Vagina (tissue), 2 donors: ENCODE measurements at places on chromosomes 6 and 20.
A peak's percentile ranks its signal among the peaks of the same experiment; 100 is the strongest.

GRCh38 chr6:72032086-72032485 is 145.7 kb downstream of the RIMS1 start:
- DNase-seq: no peak

GRCh38 chr20:18727032-18727508 is 86.5 kb upstream of the SCP2D1 start:
- DNase-seq: no peak

GRCh38 chr6:53306819-53307347 is 41.9 kb downstream of the ELOVL5 start:
- DNase-seq: no peak

DNA sequence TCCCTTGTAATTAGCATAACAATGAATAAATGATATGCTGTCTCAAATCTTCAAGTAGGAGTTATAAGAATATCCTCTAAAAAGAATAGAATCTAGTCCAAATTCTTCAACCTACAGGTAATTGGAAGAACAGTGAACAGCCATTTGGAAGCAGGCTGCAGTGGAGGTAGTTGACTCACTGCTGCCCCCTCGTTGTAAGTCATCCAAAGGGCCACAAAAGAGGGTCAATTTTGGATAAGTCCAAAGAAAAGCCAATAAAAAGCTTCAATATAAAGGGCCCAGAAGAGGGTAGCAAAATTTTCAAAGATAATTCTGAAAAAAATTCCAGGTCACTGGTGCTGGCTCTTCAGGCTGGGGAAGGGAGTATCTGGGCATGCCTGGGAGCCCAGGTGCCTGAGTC is 60.8 kb upstream of the SSTR4 start:
- no peak for DNase-seq

DNA sequence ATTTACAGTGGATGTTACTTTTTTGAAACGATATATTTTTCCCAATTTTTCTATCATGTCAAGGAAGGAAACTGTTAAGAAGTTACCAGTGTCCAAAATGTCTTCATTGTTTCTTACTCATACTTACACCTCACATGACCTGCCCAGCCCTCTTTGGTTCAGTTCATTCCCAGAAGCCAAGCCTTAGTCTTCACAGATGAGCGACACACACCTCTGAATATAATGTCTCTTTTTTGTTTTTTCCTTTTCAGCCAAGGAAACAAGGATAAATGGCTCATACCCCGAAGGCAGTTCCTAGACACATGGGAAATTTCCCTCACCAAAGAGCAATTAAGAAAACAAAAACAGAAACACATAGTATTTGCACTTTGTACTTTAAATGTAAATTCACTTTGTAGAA is 225.2 kb downstream of the SMOC2 start:
- no peak for DNase-seq

GRCh38 chr6:129314575-129314974 is 395.4 kb downstream of the ARHGAP18 start:
- no peak for DNase-seq

GRCh38 chr6:26043384-26044139 is 43.7 kb upstream of the HFE start:
- DNase-seq: peak; percentile 96

- no peak for DNase-seq
These were observed at the start of gene TCF21 for GRCh38 chr6:133888929-133889556. TSS of gene TCF21 (plus strand) at chr6:133889113. CDS start at chr6:133889398, 285 bp downstream.

GRCh38 chr20:36425166-36425565 is 116.2 kb upstream of the MYL9 start:
- no peak for DNase-seq

- DNase-seq: no peak
These were observed 55.0 kb upstream of the EXOC2 start for GRCh38 chr6:747921-748320.

- DNase-seq: no peak
These were observed 3.4 kb upstream of the SIM1 start for GRCh38 chr6:100468016-100468622.
